Cortex of kidney (tissue), 1 donor: ENCODE measurements at places on chromosomes 1 and 21.

GRCh38 chr1:171606402-171606941 lies 15.6 kb upstream of the MYOCOS start:
- no peak for DNase-seq

GRCh38 chr1:245858722-245859492 lies 648.2 kb downstream of the SMYD3 start:
- no peak for DNase-seq

GRCh38 chr1:220462752-220463151 lies 65.2 kb upstream of the MARK1 start:
- DNase-seq = no peak

- no peak for DNase-seq
Observed at GRCh38 chr21:45292399-45293219, 4.9 kb upstream of the POFUT2 start.

DNA sequence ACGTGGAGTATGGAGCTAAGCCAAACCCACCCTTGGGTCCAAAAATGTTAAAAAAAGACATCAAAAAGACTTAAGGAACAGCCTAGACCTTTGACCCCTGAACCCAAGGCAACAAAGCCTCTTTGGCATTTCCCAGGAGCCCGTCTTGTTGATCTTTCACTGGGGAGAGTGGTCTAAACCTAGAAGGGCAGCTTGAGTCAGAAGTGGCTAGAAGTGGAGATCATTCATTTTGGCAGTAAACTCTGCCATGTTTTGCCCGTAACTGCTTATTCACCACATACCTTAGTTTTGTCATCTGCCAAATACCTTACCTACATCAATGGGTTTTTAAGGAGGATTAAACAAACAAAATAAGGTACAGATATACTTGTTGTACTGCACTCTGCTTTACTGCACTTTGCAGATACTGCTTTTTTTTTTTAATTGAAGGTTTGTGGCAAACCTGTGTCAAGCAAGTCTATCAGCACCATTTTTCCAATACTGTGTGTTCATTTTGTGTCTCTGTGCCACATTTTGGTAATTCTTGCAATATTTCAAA lies 1.7 kb upstream of the CTSE start:
- DNase-seq = no peak

DNA sequence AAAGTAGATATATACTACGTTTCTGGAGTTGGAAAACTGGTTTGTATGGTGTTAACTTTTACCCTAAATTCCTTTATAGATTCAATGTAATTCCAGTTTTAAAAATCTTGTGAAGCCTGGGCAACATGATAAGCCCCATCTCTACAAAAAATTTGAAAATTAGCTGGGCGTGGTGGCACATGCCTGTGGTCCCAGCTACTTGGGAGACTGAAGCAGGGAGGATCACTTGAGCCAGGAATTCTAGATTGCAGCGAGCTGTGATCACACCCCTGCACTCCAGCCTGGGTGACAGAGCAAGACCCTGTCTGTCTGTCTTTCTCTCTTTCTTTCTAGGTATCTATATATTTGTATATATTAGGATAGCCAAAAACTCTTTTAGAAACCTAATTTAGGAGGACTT lies 141.9 kb downstream of the CLEC20A start:
- no peak for DNase-seq

DNA sequence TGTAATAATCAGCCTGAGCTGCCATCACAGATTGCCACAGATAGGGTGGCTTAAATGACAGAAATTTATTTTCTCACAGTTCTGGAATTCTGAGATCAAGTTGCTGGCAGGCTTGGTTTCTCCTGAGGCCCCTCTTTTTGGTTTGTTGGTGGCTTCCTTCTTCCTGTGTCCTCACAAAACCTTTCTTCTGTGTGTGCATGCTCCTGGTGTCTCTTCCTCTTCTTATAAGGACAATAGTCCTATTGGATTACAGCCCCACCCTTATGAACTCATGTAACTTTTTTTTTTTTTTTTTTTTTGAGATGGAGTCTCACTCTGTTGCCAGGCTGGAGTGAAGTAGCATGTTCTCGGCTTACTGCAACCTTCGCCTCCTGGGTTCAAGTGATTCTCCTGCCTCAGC lies 41.0 kb upstream of the F3 start:
- no peak for DNase-seq

DNA sequence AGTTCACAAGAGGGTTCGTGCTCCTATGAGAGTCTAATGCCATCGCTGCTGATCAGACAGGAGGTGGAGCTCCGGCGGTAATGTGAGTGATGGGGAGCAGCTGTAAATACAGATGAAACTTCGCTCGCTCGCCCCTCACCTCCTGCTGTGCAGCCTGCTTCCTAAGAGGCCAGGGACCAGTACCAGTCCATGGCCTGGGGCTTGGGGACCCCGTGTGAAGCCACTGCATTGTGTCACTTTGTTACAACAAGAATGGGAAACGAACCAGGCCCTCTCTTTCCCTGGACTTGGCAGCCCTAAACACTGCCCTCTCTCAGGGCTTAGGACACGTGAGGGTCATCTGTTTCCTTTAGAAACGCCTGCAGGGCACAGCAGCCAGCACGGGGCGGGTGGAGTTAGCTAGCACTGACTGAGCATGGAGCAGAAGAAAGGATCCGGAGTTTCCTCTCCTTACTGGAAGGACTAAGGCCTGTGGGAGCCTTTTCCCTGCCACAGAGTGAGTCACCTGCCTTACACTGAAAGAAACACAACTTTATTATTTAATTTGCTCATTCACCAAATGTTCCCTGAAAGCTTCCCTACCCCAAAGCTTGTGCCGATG lies 185.2 kb upstream of the TMEM51 start:
- no peak for DNase-seq

GRCh38 chr21:37811711-37812110 lies 104.5 kb downstream of the KCNJ6 start:
- no peak for DNase-seq

DNA sequence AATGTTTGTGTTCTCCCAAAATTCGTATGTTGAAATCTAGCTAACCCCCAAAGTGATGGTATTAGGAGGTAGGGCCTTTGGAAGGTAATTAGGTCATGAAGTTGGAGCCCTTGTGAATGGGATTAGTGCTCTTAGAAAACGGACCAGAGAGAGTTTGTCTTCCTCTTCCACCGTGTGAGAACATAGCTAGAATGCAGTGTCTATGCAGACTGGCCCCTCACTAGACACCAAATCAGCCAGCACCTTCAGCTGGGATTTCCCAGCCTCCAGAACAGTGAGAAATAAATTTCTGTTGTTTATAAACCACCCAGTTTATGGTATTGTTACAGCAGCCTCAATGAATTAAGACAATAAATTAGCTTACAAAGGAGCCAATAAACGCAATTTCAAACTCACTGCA lies 58.0 kb downstream of the KIAA0319L start:
- DNase-seq = no peak

DNA sequence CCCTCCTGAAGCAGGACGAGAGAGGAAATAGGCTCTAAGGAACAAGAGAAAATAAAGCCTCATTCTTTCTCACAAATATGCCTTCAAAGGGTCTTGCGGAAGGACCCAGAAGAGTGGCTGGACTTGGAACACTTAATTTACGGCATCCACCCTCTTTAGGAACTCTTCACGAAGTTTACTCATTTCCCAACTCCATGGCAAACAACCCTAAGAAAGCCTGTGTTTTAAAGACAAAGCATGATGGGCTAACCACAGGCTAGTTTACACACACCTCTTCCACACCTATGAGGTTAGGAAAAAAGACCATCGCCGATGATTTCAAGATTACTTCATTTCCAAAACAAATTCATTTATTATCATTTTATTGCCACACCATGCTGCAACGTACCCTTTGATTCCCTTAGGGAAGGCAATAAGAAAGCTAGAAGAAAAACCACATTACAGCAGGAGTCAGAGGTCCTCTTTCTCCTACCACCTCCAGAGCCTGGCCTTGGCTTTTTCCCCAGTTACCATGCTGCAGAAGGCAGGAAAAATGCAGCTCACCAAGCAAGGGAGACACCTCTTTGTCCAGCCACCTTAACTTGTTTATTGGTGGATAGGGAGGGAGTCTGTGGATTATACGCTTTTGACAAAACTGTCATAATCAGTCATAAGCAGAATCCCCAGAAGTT lies 29.6 kb downstream of the CHI3L2 start:
- no peak for DNase-seq

- DNase-seq = no peak
Observed at GRCh38 chr1:48068206-48068605, 71.0 kb upstream of the TRABD2B start.

GRCh38 chr21:43782431-43783097 lies 6.5 kb upstream of the CSTB start:
- no peak for DNase-seq

DNA sequence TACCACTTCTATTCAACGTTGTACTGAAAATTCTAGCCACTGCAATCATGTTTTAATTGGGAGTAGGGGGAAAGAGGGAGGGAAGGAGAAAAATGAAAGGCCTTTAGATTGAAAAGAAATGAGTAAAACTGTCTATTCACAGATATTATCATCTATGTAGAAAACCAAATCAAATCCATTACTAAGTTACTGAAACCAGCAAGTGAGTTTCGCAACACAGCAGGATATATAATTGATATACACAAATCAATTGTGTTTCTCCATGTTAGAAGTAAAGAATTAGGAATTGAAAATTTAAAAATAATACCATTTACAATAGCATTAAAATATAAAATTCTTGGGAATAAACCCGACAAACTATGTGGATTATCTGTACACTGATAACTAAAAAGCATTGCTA lies 19.2 kb downstream of the SFT2D2 start:
- no peak for DNase-seq

- no peak for DNase-seq
Observed at GRCh38 chr1:235708390-235708962, 58.9 kb upstream of the GNG4 start.

DNA sequence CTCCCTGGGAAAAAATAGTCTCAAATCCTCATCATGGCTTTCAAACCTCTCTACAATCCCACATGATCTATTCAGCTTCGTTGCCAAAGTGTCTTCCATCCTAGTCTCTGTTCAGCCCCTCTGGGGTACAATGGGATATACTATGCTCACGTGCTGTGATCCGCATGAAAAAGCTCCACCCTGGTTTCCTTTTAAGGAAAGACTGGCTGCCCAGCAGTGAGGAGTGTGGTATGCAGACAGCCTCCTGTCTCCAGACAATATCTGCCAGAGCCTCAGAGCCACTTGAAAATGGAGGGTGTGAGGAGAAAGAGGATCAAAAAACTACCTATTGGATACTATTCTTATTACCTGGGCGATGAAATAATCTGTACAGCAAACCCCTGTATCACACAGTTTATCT lies 194.5 kb downstream of the LHX8 start:
- no peak for DNase-seq

- DNase-seq = no peak
Observed at GRCh38 chr1:9724706-9725476, 73.4 kb downstream of the PIK3CD start.

DNA sequence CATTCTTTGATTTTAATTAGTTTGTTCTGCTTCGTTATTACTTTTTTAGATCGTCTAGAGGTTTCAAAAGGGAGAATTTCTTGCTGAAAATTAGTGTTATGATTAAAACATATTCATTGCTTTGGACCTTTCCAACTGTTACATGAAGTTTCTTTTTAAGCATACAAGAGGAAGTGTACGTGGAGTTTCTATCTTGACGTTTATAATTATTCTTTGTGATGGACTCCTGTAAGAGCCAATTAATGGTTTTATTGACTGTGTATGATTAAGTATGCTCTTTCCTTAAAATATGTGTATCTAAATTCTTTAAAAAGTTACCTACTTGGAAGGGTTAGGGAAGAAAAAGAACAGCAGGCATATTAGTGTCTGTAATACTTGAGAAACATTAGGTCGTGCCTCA lies 37.8 kb downstream of the SPEN start:
- no peak for DNase-seq

DNA sequence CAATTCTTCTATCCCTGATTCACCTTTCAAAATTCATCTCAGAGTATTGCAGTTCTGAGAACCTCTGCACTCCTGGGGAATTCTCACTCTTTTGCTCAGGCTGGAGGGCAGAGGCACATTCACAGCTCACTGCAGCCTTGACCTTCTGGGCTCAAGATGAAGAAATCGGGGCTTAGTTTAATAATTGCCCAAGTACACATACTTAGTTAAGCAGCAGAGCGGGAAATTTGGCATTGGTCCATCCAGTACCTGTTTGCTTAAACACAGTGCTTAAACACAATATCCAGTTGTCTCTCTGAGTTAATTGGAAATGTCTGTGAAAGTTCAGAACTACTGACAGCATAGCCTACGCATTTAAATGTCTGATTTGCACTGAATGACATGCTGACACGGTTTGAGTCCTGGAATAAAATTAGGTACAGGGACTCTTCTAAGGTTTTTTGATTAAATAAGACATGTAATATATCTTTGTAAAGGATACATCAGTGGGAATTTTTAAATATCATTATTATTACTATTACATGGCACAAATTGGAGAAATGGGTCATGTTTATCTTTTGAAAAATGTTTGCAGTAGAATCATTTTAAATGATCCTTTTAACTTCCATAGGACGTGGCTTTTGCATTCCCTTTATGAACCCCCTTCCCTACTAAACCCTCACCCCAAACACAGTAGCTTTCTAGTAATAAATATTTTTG lies 337.4 kb downstream of the SRGAP2C start:
- DNase-seq = no peak

GRCh38 chr1:37305841-37306240 lies 168.5 kb upstream of the ZC3H12A start:
- DNase-seq = no peak

DNA sequence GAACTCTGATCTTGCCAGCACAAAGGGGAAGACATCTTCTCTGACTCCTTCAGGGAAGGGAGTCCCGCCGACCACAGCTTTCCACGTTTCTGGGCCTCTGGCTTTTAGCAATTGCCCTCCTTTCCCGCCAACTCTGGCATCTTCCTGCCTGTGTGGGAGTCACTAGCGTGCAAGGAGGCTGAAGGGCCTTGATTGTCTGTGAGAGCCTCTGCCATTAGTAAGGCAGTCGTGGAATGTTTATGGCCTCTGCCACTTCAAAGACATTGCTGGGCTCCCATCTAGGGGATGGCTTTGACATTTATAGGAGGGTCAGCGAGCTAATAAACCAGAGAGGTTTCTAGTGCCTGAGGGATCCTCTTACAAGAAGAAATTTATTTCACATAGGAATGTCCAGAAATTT lies 14.3 kb upstream of the PROK1 start:
- no peak for DNase-seq

DNA sequence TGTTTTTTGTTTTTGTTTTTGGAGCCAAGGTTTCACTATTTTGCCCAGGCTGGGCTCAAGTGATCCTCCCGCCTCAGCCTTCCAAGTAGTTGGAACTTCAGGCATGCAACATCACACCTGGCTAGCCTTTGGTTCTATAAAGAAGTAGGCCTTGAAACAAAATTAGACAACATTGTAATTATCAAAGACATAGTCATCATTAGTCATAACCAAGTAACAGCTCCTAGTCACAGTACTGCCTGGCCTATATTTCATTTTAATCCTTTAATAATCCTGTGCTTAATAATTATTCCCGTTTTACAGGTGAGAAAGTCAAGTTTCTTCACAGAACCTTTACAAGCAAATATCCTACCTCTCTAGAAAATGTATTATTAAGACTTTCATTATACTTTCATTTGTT lies 52.3 kb upstream of the TBX15 start:
- DNase-seq = no peak

GRCh38 chr1:87702455-87702854 lies 373.8 kb downstream of the LMO4 start:
- no peak for DNase-seq
